A549 treated with Hydrocortisone at 1 μM for 4 hours (cell line): ENCODE measurements at places on chromosomes 6 and 20. TPM values are rescaled to one million over a fixed set of nuclear protein-coding genes. Genes with fewer than 3 reads are reported as not detected.

Gene SLC25A27
- 0.32 to 0.61 TPM (median 0.40 TPM) in 5 replicates for total RNA-seq

Gene VSX1
- total RNA-seq, result 0.68 to 1.0 TPM (median 0.99 TPM) in 5 replicates

Gene ELMO2
- total RNA-seq, result 18.1 to 25.7 TPM (median 20.6 TPM) in 5 replicates

Gene RPS21
- total RNA-seq, result 2,384 to 3,109 TPM (median 2,755 TPM) in 5 replicates

Gene RXRB
- total RNA-seq, result 18.4 to 21.6 TPM (median 20.6 TPM) in 5 replicates

Gene PRPH2
- total RNA-seq, result not detected in 5 replicates

Gene COL11A2
- total RNA-seq, result 0.52 to 0.93 TPM (median 0.73 TPM) in 5 replicates

Gene HMGN3
- total RNA-seq, result 53.8 to 67.6 TPM (median 56.4 TPM) in 5 replicates

Gene SRF
- 13.9 to 17.0 TPM (median 15.7 TPM) in 5 replicates for total RNA-seq

Gene HDDC2
- 89.0 to 98.4 TPM (median 97.3 TPM) in 5 replicates for total RNA-seq

Gene RCAN2
- not detected in 5 replicates for total RNA-seq

Gene MOCS3
- 5.9 to 6.9 TPM (median 6.2 TPM) in 5 replicates for total RNA-seq

Gene CDH26
- 0.06 to 0.30 TPM (median 0.13 TPM) in 5 replicates for total RNA-seq

Gene PNLDC1
- total RNA-seq, result 0.08 to 0.14 TPM in 2 of 5 replicates, not detected in the others

Gene CAP2
- 10.0 to 14.3 TPM (median 11.5 TPM) in 5 replicates for total RNA-seq

Gene CLPSL1
- not detected in 5 replicates for total RNA-seq

Gene BACH2
- total RNA-seq, result 0.53 to 1.6 TPM (median 0.70 TPM) in 5 replicates

Gene TP53TG5
- not detected in 5 replicates for total RNA-seq

Gene SOX12
- 20.3 to 26.2 TPM (median 23.6 TPM) in 5 replicates for total RNA-seq

Gene TOMM6
- total RNA-seq, result 281 to 324 TPM (median 298 TPM) in 5 replicates

Gene C6orf15
- total RNA-seq, result 0.09 TPM in 1 of 5 replicates, not detected in the others

Gene DTNBP1
- 10.6 to 13.1 TPM (median 12.7 TPM) in 5 replicates for total RNA-seq

Gene GNMT
- 0.13 to 0.31 TPM (median 0.21 TPM) in 3 of 5 replicates, not detected in the others for total RNA-seq

Gene CRISP2
- not detected in 5 replicates for total RNA-seq

Gene CCN5
- 26.1 to 39.6 TPM (median 26.8 TPM) in 5 replicates for total RNA-seq

Gene SRMS
- 0.11 to 0.15 TPM (median 0.13 TPM) in 5 replicates for total RNA-seq

Gene KCNQ5
- total RNA-seq, result 1.1 to 1.9 TPM (median 1.5 TPM) in 5 replicates
